ENCODE measurements at places on chromosomes 3 and 15.

- DNase-seq: no peak
Observed at GRCh38 chr3:45330510-45331295, 57.7 kb upstream of the LARS2 start.

- no peak for DNase-seq
Observed at GRCh38 chr3:149026718-149027117, 35.4 kb downstream of the GYG1 start.

- no peak for DNase-seq
Observed at GRCh38 chr3:31793821-31794220, 187.2 kb downstream of the OSBPL10 start.

- no peak for DNase-seq
Observed at GRCh38 chr3:36124118-36124796, 256.0 kb upstream of the STAC start.

GRCh38 chr3:138440121-138440521, 5.7 kb downstream of the ESYT3 start:
- no peak for DNase-seq

DNA sequence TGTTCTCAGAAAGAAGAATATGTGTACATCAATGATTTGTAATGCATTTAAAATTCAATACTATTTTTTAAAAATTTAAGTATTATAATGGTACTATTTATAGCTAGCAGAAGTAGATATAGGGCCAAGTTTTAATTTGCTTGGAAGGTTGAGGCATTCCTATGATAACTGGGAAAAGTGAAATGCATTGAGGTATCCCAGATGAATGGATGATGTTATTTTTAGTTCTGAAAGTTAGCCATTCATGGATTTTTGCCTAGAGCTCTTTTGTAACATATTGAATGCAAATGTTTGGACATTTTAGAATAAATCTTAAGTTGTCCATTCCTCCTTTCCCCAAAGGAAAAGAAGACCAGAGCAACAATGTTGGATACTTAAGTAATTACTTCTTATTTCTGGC, 47.6 kb downstream of the GAP43 start:
- DNase-seq: no peak

- no peak for DNase-seq
Observed at GRCh38 chr15:42156243-42156922, at the start of gene PLA2G4F. TSS of gene PLA2G4F (minus strand) at chr15:42156636. CDS start at chr15:42156549, 87 bp downstream.

GRCh38 chr3:24155276-24155675, 210.2 kb downstream of the NR1D2 start:
- no peak for DNase-seq

DNA sequence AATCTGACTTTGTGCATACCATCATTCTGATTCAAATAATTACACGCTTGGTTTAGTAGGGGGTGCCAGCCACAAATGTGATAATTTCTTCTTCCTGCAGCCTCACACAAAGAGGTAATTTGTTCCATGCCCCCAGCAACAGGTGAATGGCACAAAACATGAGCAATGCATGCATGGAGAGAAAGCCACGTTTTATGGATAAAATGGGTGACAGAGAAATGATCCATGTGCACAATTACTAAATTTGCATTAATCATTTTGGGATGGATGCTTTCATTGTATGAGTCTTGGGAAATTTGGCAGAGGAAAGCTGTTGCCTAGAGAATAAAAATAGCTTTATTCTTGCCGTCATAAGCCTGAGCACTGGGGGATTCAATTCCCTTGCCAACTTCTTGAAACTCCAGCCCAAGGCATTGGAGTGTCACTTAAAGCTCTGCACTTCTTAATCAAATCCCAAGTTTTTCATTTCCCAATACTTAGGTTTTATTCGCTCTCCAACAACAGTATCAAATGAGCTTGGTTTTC, 411.6 kb downstream of the GBE1 start:
- no peak for DNase-seq

GRCh38 chr15:68412218-68412617, 19.7 kb downstream of the ITGA11 start:
- DNase-seq: no peak

DNA sequence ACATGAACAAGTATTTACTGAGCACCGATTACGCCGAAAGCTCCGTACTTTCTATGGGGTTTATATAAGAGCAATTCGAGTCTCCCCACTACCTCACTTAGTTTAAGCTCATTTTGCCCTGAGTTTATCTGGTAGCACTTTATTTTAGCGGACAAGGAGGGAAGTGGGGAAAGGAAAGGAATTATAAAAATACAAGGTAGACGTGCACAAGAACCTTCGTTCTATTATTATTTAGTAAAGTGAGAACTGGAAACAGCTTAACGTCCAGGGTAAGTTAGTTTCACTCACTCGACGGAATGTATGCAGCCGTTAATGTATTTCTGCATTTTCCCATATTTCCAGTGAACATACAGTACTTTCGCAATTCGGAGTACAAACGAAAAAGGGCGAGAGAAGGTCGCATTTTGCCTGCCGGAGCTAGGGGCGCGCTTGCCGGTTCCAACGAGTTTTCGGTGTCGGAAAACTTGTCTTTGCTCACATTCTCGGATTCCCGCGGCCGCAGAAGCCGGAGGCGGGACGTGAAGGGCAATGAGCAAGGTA, 1.2 kb upstream of the STT3B start:
- no peak for DNase-seq

GRCh38 chr15:93985925-93986324, 245.4 kb upstream of the MCTP2 start:
- DNase-seq: no peak

DNA sequence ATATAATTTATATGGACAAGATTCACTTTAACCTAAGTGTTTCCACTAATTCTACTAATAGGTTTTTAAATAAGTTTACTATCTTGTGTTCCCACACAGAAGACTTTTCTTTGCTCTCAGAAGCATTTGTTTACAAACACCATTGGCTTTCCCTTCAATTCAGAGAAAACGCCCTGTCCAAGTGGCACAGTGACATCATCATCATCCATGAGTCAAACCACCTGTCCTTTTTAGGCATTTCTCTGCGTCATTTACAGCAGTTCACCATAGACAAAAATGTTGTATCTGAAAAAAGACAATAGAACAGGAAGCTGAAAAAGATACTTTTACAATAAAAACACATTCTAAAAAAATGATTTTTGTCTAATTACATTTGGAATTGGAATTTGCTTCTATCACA, 9.3 kb upstream of the BCL2L10 start:
- no peak for DNase-seq

DNA sequence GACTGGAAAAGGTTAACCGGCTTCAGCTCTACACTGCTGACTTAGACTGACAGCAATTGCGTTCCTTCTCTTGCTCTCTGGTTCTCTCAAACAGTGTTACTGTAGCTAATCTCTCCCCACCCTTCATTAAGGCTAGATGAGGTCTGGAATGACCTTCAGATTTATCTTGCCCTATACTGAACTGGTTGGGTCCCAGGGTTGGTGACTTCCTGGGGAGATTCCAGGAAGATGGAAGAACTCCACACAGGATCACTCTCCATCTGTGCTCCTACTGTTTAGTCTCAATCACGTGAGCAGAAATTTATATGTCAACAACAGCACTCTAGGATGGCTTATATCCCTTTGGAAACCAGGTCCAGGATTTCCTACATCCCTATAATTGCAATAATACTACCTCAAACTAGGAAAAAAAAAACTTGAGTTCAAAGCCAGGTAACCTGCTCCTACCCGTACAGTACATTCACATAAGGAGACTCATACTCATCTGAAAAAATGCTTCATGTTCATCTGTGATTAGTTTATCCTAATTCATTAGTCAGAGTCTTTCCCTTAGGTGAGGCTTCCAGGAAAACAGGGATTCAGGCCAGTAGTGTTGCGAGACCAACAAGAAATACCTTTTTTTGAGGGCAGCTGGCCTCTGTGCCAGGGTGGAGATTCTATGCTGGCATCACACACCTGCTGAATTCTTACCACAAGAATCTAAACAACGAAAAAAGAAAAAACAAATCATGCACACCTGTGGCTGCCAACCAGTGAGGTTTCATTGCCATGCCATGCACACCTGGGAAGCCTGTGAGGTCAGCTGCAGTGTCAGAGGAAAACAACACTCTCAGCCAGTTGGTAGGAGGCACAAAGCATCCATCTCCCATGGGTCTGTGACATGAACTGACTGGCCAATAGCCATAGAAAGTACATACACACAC, 297.3 kb downstream of the MECOM start:
- no peak for DNase-seq

GRCh38 chr15:86743283-86743903, 663.7 kb downstream of the AGBL1 start:
- no peak for DNase-seq

Data from GM10248 (cell line).